SK-N-MC (cell line): ENCODE measurements at places on chromosomes 6 and 20.

DNA sequence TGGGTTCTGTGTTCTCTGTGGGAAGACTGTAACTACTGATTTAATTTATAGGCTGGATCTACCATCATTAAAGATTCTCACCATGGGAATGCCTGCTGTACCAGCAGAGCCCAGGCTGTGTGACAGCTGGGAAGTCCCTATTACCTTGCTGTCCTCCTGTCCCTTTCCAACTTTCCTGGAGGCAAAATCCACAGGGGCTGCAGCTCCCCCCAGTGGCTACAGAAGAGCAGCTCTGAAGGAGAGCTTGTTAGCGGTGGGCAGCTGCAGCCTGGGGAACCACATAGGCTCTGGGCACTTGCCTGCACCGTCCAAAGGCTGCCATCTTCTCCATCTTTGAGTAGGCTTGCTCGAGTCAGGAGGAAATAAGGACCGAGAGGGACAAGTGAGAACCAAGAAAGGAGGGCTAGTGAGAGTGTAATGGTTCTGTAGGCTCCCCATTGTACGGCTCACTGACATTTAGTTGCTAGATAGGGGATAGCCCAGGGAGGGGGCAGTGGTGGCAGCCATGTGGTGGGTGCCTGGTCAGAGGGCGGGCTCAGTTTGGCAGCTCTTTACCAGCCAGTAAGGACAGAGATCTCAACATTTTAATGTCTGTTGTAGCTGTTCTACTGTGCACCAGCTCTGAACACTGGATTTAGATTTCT is 155.1 kb upstream of the MLIP start:
- no peak for DNase-seq

DNA sequence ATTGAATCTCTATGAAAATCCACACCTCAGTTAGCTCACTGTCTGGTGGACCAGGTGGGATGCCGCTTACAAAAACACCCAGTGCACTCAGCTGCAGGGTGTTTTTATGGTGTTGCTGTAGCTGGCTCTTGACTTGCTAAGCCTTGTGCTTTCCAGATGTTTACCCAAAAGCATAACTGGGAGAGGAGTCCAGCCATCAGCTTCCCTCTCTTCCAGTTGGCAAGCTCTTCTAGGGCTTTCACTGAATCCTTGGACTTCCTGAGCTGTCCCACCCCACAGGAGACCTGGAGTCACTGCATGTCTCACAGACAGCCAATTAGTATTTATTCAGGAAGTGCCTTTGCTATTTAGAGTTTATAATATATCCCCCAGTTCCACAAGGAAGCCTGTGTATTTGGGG is 210.9 kb downstream of the FNDC1 start:
- no peak for DNase-seq

DNA sequence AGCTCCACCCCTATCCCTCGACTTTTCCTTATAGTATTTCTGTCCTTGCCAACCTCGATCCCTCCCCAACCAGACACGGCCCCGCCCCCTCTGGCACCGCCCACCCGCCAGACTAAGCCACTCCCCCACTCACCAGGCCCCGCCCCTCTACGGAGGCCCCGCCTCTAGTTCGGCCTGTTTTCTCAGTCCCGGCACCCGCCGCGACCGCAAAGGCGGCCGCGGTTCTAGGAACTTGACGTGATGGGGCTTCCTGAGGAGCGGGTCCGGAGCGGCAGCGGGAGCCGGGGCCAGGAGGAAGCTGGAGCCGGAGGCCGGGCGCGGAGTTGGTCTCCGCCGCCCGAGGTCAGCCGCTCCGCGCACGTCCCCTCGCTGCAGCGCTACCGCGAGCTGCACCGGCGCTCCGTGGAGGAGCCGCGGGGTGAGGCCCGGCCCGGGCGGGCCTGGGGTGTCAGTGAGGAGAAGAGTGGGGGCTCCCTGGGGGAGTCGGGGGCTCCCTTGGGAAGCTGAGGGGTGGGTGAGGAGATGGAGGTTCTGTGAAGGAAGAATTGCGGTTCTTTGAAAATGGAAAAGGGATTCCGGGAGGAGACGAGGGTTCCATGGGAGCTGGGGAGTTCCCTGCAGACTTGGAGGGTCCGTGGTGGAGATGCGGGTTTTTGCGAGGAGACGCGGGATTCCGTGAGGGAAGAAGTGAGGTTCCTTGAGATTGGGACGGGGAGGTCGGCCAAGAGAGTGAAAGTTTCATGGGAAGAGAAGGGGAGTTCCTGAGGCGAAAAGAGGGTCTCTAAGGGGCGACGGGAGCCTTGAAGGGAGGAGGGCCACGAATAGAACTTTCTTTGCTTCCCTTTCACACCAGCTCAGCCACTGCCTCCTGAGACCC is at the start of gene ACSS2:
ACSS2 (plus strand) TSS at position 207 of the 877 bp plus-strand sequence; CDS start at position 241, 34 bp downstream.
- peak; percentile 95 for DNase-seq

GRCh38 chr20:60036746-60037499 is 78.7 kb downstream of the CDH26 start:
- DNase-seq: no peak

- no peak for DNase-seq
Measured at GRCh38 chr6:37819802-37820717, 533 bp downstream of the ZFAND3 start.

- DNase-seq: no peak
Measured at GRCh38 chr20:51481341-51481914, 61.1 kb downstream of the NFATC2 start.

GRCh38 chr6:17688481-17688880 is 18.2 kb downstream of the NUP153 start:
- no peak for DNase-seq

GRCh38 chr6:158488065-158488464 is 71.8 kb upstream of the TMEM181 start:
- DNase-seq: no peak

DNA sequence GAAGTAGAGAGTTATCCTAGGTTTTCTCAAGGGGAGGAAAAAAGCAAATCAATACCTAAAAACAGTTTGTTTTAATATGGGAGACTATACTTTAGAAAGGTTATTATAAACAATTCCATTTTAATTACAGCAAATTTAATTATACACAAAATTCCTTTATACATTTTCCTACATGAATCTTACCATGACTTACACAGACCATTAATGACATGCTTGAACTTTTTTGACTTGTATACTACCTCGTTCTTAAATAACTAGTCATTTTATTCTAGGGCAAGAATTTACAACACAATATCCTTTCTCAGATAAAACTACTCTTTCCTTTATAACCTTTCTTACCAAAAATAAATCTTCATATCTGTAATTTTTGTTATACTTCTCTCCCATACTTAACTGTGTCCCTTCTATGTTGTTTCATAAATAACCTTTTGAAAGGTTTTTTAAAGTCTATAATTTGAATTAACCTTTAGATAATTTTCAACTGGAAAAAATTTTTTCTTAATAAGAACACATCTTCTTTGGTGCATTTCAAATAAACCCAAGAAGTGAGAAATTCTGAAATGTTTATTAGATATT is 729.4 kb downstream of the TENT5A start:
- DNase-seq: peak; percentile 16

DNA sequence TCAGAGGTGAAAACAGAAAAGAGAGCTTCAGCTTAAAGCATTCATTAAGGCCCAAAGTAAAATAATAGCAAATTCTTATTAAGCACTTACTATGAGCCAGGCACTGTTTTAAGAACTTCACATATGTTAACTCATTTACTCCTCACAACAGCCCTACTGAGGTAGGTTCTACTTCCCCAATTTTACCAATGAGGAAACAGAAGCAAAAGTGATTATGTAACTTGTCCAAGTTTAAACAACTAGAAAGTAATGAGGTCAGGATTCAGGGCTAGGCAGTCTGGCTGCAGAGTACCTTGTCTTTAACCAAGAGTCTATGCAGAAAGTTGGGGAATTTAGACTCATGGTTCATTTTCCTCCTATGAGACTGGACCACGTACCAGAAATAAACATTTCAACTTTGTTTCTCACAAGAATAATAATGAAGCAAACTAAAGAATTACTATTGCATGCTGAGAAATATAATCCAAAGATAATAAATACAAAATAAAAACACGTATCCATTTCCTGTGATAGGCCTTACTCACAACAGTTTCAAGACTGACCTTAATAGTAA is 3.8 kb downstream of the COL21A1 start:
- no peak for DNase-seq

GRCh38 chr6:53461696-53462095 is 83.2 kb downstream of the GCLC start:
- DNase-seq: no peak

DNA sequence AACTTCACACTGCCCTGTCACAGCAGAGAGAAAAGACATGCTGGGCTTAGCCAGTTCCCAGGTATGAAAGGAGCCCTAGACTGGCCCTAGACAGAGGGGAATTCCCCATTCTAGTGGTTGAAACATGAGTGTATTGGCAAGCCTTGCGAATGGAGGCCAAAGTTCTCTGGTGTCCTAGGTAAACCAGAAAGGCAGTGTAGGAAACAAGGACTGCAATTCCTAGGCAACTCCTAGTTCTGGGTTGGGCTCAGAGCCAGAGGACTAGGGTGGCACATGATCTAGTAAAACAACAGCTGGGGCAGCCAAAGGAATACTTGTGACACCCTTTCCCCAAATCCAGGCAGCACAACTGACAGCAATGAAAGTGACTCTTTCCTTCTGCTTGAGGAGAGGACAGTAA is 265.0 kb upstream of the EPHA7 start:
- DNase-seq: no peak

GRCh38 chr6:20681243-20681684 is 147.0 kb downstream of the CDKAL1 start:
- DNase-seq: no peak

- no peak for DNase-seq
Measured at GRCh38 chr6:106488494-106489370, 128.2 kb downstream of the CRYBG1 start.

- no peak for DNase-seq
Measured at GRCh38 chr6:149484733-149485700, at the start of gene ZC3H12D. Gene ZC3H12D (minus strand): TSS chr6:149485014. CDS start chr6:149474543, 10,471 bp downstream.

DNA sequence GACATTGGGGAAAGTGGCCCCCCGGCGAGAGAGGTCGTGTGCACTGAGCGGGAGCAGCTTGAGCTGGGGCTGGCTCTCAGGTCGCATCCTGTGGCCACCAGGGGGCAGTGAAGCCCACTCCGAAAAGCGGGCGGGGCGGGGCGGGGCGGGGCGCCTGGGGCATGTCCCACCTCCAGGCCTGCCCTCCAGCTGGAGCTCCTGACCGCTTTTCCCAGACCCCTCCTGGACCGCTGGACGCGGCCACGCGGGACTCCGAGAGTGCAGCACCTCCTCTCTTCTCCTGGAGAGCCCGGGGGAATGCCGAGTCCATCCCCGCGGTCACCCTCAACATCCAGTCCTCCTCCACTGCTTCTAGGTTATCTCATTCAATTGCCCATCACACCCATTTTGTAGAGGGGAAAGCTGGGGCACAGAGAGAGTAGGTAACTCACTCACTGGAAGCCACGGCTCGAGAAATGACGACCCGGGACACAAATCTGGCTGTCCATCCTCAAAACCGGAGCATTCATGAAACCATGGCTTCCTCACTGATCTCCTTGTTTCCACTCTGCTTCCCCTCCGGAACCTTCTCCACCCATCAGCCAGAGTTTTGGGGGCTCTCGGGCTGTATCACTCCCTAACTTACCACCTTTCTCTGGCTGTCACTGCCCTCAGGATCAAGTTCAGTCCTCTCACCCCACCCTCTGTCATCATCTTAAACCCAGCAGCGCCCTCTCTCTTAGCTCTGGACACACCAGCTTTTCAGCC is 24.1 kb downstream of the COX4I2 start:
- no peak for DNase-seq

GRCh38 chr6:32976334-32977069 is 8.1 kb downstream of the BRD2 start:
- no peak for DNase-seq

- DNase-seq: no peak
Measured at GRCh38 chr6:158284876-158285655, 27.2 kb upstream of the TULP4 start.

- DNase-seq: no peak
Measured at GRCh38 chr20:57621421-57622200, 1.4 kb upstream of the ZBP1 start.

DNA sequence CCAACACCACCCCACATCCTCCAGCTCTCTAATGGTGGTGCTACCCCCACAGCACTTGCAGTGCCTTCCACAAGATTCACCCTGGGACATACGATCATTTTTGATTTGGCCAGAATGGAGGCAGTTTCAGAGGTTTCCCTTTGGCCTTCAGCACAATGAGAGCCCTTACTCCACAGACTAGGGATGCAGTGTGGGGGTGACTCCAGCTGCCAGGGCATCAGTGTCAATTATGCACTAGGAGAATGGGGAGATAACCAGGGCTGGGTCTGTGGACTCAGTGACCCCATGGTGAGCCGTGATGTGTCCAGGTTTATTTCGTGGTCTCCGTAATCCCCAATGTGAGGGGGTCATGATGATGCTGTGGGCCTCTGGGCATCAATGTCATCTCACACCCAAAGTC is 31.5 kb upstream of the MICB start:
- DNase-seq: no peak

DNA sequence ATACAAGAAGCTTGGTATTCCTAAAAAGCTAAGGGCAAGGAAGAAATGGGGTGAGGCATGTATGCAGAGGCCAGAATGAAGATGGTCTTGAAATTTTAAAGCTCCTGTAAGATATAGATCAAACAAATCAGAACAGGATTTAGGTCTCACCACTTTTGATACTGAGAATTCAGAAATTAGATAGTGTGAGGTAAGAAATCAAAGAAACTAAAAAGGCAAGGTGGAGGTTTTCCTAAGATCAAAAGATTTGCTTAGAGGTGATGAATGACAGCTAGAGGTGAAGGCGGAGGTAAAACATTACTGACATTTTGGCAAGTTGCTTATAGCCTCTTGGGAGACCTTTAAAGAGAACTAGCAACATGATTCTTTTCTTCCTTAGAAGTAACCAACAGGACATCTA is 225.2 kb upstream of the SGK1 start:
- no peak for DNase-seq
